ENCODE measurements at places on chromosomes 2 and 18.
A peak's percentile ranks its signal among the peaks of the same experiment; 100 is the strongest.

DNA sequence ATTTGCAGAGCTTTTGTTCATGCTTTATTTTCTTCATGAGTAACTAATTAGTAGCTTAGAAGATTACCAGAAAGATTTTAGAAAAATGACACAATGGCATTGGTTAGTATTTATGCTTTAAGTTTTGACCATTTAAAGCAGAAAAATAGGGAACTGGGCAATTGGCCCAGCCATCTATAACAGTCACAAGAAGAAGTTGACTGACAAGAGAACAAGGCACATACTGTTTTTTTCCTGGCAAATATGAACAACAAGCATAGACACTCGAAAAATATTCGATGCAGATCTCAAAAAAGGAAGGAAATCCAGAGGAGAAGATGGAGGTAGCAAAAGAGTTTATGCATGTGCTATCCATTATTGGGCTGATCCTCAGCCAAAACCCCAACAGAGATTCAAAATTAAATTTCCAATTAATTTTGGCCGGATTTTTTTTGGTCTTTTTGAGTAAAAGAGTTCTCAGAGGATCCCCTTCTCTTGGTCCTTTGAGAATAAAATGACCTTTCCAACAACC is 200.8 kb upstream of the SLC35G4 start:
- DNase-seq, result no peak

DNA sequence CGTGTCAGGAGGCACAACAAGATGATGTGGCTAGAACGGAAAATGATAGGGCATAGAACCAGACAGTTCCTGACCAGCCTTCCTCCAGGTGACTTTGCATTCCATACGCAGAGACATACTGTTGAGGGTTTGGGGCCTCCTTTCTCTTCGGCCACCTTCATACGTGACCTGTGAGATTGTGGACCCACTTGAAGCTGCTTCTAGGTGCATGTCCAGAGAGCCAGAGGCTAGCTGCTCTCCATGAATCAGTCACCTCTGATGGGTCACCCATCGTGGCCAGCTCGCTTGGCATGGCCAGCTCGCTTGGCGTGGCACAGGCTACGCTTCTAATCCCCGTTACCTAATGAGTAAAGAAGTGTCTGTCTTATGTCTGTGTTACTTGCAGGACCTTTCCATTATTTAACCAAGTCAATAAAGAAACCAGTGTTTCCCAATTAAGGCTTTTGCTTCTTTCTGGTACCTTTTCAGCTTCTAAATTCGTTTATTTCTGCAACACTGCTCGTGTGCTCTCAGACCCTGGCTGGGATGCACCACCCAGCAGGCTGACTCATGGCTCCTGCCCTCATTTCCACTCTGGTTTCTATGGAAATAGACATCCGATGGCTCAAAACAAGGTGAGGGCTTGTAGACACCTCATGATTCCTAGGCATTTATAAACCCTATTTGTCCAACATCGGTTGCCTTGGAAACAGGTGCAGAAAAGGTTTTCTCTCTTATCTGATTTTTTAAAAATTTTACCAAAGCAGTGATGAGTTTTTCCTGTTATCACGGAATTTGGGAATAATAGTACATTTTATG is 86.7 kb upstream of the B3GNT7 start:
- no peak for DNase-seq

GRCh38 chr18:59180150-59180845 is 39.7 kb upstream of the GRP start:
- no peak for DNase-seq

- DNase-seq, result no peak
Measured at GRCh38 chr18:77601567-77601966, 351.9 kb downstream of the GALR1 start.

DNA sequence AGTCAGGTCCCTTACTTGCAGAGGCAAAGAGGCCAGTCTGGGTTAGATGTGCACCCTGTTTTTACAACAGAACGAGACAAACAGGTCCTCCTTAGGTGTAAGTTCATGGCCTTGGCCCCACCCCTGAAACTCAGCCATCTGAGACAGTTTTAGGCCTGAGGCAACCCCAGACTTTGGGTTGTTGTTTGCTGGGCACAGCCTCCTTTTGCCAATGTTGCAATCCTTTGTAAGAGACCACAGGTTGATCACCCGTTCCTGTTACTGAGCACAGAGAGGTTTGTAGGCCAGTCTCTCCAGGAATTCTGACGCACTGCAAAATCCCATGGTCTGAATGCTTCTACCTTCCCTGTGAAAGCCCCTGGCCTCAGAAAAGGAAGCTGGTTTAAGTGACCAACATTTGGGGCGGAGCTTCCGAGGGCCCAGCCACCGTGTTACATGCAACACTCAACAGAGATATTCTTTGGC is 15.5 kb upstream of the IL1RN start:
- no peak for DNase-seq

GRCh38 chr2:47907039-47907781 is 912 bp upstream of the FBXO11 start:
- DNase-seq, result peak; percentile 93

DNA sequence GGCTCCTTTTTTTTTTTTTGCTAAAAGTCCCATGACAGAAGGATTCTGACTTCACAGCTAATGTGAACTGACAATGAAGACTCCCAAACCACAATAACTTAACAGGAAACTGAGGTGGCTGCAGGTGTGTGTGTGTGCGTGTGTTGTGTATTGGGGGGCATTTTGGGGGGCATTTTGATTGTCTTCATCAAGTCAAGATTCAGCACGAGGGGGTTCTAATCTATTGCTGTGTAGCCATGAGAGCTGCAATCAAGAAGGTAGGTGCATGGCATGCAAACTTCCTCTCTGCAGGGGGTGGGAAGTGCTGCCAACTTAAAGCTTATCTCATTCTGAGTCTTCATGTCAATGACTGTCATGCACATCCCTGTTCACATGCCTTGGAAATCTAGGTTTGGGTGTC is 25.2 kb downstream of the SPRED2 start:
- DNase-seq, result no peak

GRCh38 chr2:12282780-12283695 is 433.7 kb upstream of the TRIB2 start:
- DNase-seq, result no peak

- DNase-seq, result no peak
Measured at GRCh38 chr18:28684746-28685355, 507.9 kb upstream of the CDH2 start.

- no peak for DNase-seq
Measured at GRCh38 chr2:17940091-17940630, 61.7 kb downstream of the KCNS3 start.
